Stimulated activated CD8-positive, alpha-beta memory T cell treated with anti-CD3 and anti-CD28 coated beads, Interleukin-15, amount 100 ng/mL, for 4 hours (primary cell): ENCODE measurements at places on chromosomes 7 and 10.

- DNase-seq: no peak
Observed at GRCh38 chr7:44046321-44047061, 2.0 kb downstream of the DBNL start.

GRCh38 chr10:86979296-86979818, 11.1 kb downstream of the ADIRF start:
- no peak for DNase-seq

DNA sequence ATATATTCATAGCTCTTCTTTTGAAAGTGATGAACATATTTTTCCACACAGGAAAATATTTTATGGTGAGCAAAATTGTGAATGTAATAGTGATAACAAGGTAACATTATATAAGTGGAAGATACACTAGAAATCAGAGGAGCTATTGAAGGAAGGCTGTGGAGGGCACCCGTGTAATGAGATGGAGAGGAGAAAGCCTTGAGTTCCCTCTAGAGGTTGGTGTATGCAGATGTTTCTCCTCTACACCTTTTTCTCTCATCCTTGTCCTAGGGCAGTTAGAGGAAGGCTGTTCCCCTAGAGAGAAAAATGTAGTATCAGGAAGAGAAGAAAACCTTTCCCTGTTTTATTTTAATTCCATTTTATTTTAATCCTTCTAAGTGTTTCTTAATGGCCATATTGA, 54.6 kb upstream of the NRG3 start:
- DNase-seq: no peak

- no peak for DNase-seq
Observed at GRCh38 chr7:127858091-127858914, 172.9 kb downstream of the LRRC4 start.

DNA sequence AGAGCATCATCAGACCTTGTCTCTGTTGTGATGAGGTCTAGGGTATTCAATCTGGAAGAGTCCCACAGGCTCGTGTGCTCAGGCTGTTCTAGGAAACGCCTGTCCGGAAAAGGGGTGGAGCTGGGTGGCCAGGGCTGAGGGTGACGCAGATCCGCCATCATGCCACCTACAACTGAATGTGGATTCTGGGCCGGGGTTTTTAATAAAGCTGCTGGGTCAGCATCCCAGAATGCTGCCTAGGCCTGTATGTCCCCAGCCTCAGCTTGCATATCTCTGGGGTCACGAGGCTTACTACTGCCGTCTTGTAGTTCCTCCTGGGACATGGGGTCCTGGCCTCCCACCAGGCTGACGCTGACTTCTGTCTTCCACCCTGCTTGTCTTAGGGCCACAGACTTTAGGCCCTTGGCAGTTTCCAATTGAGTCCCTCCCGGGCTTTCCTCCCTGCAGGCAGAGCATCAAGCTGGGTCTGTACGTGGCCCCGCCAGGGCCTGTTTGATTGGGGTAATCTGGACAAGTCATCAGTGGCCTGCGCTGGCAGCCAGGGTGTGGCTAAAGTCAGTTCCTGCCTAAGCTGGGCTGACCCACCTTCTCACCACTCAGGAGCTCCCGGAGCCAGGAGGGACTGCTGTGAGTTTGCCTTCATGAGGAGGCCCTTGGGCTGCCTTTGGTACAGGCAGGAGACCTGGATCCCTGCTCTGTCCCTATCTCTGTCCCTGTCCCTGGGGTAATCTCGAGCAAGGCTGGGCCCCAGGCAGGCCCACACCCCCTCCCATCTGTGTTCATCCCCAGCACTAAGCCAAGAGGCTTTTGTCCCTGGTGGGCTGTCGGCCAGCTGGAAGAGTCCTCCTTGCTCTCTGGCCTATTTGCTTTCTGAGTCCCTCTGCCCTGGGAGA, 79.9 kb downstream of the ZMIZ1 start:
- no peak for DNase-seq

DNA sequence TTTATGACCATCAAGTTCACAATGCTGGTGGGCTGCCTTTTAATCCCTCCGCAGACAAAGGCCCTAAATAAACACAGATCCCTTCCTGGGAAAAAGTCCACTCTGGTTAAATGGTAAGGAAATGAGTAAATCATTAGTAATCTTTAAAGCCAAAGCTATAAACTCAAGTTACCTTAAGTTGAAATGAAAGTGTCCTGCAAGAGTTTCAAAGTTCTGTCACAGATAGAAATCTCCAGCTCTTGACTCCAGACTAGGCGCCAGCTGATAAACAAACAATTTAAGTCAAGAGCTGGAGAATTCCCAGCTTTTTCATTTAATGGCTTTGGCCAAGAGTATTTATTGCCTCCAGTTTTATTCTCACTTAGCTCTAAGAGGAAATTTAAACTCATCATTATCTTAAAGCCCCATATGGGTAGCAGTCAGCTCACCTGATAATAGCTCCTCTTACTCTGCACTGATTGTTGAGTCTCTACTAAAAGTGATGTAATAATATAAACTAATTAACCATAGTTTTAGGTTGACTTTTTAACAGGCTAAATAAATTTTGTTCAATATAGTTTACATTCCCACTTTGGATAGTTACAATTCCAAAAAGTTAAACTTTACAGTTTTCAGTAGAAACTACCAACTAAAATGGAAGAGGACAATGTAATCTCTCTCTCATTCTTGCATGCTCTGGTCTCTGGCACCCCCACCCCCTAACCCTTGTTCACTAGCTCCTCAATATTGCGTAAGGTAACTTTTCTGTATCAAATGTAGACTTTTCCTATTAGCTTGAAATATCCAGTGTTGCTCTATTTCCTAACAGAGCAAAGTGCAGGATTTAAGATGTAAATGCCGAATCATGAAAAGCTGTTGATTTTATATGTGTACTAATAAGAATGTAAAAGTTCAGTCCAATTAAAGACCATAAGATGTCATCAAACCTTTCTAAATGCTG, 56.1 kb downstream of the HIBADH start:
- no peak for DNase-seq
